ENCODE measurements at places on chromosomes 1 and 21. TPM values are rescaled to one million over a fixed set of nuclear protein-coding genes. Genes with fewer than 3 reads are reported as not detected.
A peak's percentile ranks its signal among the peaks of the same experiment; 100 is the strongest.

SELENBP1 gene
- total RNA-seq = not detected

MAGI3 gene
- total RNA-seq = 3.1 TPM

CYP2J2 gene
- 0.83 TPM for total RNA-seq

CELA2B gene
- not detected for total RNA-seq

PRKAA2 gene
- not detected for total RNA-seq

AADACL3 gene
- not detected for total RNA-seq

ADAM30 gene
- not detected for total RNA-seq

TAS1R2 gene
- total RNA-seq = not detected

GRCh38 chr1:177065430-177065829 lies 99.1 kb downstream of the ASTN1 start:
- no peaks in the 10 kb centered on the region for H3K27me3 ChIP-seq
- no peaks in the 10 kb centered on the region for H3K4me1 ChIP-seq
- no peak overlapping the region for H3K4me3 ChIP-seq
- DNase-seq = no peak
- H3K36me3 ChIP-seq = no peaks in the 10 kb centered on the region
- H3K27ac ChIP-seq = no peak overlapping the region

- H3K27ac ChIP-seq = no peak overlapping the region
- no peaks in the 10 kb centered on the region for H3K36me3 ChIP-seq
- peaks cover 1% of the 10 kb centered on the region for H3K27me3 ChIP-seq
These were observed 53.0 kb upstream of the ADORA3 start for GRCh38 chr1:111556325-111557037.

DNA sequence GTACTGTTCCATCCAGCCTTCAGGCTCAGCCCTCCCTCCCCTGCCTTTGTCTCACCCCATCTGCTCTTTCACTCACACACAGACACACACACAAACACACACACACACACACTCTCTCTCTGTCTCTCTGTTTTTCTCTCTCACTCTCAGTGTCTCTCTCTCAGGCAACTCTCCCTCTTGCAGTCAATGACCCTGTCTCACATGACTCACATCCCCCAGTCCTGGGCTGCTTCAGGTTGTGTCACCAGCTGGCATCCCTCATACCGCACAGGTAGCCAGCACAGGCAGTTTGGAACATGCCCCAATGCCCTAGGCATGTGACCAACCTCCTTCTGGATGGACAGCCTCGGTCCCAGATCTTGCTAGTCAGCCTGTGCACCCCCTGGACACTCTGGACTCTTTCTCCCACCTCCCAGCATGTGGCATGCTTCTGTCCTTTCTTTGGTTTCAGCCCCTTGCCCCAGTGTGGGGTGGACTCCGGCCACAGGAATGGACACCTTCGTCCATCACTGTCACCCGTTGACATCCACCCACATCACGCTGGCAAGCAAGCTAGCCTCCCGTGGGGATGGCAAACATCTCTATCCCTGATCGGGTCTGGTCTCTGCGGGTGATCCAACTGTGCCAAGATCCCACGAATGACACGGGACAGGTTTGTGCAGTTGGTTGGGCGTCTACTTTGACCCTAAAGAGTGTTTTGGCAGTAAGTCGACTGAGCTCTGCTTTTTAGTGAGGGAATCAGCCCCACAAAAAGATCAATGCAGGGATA lies 23.4 kb upstream of the FCGR2A start:
- H3K4me3 ChIP-seq = no peak overlapping the region
- no peak overlapping the region for H3K27ac ChIP-seq
- H3K36me3 ChIP-seq = no peaks in the 10 kb centered on the region
- no peaks in the 10 kb centered on the region for H3K4me1 ChIP-seq
- H3K27me3 ChIP-seq = peaks cover 5% of the 10 kb centered on the region

DNA sequence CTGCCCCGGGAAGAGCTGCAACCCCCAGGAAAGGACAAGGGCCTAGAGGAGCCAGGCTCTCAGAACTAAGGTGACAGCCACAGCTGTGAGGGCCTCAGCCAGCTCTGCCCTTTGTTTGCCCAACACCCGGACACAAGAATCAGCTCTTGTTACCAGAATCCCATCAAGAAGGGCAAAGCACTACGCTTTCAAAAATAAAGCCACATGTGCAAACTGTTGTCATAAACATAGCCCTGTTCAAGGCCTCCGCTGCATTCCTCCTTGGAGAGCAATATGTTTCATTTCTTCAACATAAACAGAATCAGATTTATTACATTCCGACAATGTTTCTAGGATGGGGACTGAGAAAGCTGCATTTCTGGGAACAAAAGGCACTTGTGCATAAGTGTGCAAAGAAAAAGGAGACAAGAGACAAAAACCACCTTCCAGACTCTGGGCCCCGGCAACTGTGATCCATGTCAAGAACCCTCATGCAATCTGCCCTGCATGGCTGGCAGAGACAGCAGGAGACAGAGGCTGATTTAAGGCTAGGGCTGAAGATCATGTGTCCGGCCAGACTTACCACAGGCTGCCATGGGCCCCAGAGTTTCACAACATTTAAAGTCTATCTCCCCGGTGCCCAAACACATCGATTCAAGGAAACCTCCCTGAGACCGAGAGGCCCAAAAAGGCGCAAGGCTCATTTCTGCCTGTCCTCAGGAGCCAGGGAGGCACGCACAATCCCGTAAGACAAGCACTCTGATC lies 71.0 kb downstream of the SSBP3 start:
- no peak overlapping the region for H3K4me3 ChIP-seq
- H3K27ac ChIP-seq = no peak overlapping the region
- H3K4me1 ChIP-seq = peaks cover 55% of the 10 kb centered on the region
- no peaks in the 10 kb centered on the region for H3K27me3 ChIP-seq

DNA sequence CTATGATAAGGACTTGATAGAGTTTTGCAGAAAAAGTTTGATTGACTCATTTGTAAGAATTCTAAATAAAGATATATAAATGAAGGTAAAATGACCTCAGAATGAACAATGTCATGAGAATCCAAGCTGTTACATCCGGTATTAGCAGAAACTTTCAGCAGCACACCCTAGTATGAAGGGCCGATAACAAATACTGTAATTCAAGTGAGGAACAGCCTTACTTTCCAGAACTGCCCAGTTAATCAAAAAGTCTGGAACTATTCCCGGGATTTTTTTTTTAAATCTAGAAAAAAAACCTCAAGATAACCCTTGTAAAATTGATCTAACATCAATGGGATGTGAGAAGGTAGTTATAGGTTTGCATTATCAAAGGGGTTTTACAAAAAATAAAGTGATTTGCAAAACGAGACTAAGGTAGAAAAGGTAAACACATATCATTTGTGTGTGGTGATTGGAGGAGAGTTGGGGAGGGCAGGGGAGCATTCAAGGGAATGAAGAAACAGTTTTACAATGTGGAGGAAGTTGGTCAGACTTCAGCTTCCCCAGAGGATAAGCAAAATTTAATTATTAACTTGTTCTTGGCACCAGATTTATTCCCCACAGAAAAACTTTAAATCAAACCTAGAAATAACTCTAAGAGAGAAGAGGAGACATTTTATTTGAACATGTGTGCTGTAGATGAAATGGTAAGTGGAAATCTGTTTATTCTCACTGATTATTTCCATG lies 75.9 kb upstream of the VCAM1 start:
- no peaks in the 10 kb centered on the region for H3K36me3 ChIP-seq
- no peak overlapping the region for H3K4me3 ChIP-seq
- H3K27me3 ChIP-seq = peaks cover 4% of the 10 kb centered on the region
- no peak overlapping the region for H3K27ac ChIP-seq

GRCh38 chr21:41765973-41766882 lies 624 bp downstream of the RIPK4 start:
- peak overlapping the region; percentile 69 for H3K4me3 ChIP-seq
- peaks cover 26% of the 10 kb centered on the region for H3K4me1 ChIP-seq
- no peak for DNase-seq
- no peak overlapping the region for H3K27ac ChIP-seq

DNA sequence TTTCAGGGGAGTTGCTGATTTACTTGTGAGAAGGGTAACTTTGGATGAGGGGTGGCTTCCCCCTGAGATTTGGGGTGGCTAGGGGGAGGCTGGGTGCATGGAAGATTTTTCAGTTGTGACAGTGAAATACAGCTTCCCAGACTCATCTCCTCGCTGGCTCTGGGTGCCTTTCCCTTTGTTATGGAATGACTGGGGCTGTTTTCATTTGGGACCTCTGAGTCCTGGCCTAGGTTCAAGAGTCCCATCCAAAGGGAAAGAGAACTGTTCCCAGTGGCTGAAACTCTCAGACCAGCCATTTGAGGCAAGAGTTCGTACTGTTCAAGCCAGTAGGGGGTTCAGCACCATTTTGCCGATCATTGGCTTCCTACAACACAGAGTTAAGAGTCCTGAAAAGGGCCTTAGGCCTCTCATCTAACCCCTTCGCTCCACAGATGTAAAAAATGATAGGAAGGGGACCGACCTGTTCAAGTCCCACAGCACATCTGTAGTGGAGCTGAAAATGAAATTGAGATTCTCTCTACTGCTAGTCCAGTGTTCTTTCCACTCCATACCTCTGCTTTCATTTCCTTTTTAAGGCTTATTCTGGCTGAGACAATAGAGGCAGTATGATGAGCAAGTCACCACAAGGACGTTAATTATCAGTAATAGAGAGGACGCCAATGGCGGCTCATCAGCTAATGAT lies 958 bp downstream of the DDR2 start:
- no peaks in the 10 kb centered on the region for H3K36me3 ChIP-seq
- DNase-seq = no peak
- H3K4me1 ChIP-seq = peaks cover 2% of the 10 kb centered on the region
- no peak overlapping the region for H3K4me3 ChIP-seq
- H3K27me3 ChIP-seq = no peaks in the 10 kb centered on the region

DNA sequence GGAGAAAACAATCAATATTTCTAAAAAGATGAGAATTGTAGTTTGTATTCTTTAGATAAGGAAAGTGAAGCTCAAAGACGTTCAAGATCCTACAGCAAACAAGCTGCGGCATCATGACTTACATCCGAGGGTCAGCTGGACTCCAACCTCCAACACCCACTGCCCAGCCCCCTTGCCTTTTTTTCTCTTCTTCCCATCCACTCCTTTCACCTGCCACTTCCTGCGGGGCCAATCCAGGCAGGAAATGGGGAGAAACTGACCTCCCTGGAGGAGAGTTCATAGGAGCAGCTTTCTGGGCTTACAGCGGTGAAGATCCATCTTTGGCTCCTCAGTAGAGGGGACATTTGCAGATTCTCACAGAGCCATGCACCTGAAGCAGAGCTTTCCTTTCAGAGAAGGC lies 361.5 kb downstream of the PTPRU start:
- no peak overlapping the region for H3K4me3 ChIP-seq
- H3K27me3 ChIP-seq = peaks cover 4% of the 10 kb centered on the region
- no peaks in the 10 kb centered on the region for H3K36me3 ChIP-seq
- no peak for DNase-seq
- H3K27ac ChIP-seq = no peak overlapping the region
- H3K4me1 ChIP-seq = no peaks in the 10 kb centered on the region

- H3K4me3 ChIP-seq = no peak overlapping the region
- H3K36me3 ChIP-seq = peaks cover 14% of the 10 kb centered on the region
- H3K4me1 ChIP-seq = peaks cover 7% of the 10 kb centered on the region
- DNase-seq = no peak
- peak overlapping the region; percentile 63 for H3K27ac ChIP-seq
These were observed 26.3 kb downstream of the STK40 start for GRCh38 chr1:36359383-36359782.

DNA sequence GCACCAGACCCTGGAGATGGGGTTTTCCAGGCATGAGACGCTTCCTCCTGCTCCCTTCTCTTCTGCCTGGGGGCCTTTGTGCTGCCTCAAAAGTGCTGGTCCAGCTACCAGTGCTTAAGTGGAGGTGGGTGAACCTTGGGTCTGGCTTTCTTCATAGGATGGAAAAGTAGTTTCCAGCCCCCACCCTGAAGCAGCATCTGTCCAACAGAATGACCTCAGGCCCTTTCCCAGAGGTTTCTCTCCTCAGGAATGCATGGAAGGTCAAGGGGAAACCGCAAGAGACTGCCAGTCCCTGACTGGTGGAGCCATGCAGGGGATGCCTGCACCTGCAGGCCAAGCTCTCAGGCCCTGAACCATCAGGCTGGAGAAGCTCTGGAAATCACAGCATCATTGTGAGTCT lies 63.8 kb downstream of the HMGB4 start:
- no peaks in the 10 kb centered on the region for H3K4me1 ChIP-seq
- no peak for DNase-seq
- H3K27me3 ChIP-seq = peaks cover 7% of the 10 kb centered on the region
- no peak overlapping the region for H3K27ac ChIP-seq

- DNase-seq = no peak
- H3K4me3 ChIP-seq = no peak overlapping the region
- H3K27me3 ChIP-seq = no peaks in the 10 kb centered on the region
- H3K36me3 ChIP-seq = peaks cover 8% of the 10 kb centered on the region
These were observed 72.5 kb downstream of the ANGPTL1 start for GRCh38 chr1:178798232-178798861.

GRCh38 chr1:156612666-156613065 lies 6.5 kb upstream of the HAPLN2 start:
- no peak for DNase-seq
- H3K4me1 ChIP-seq = peaks cover 8% of the 10 kb centered on the region
- peaks cover 9% of the 10 kb centered on the region for H3K27me3 ChIP-seq
- H3K4me3 ChIP-seq = no peak overlapping the region
- no peak overlapping the region for H3K27ac ChIP-seq
- H3K36me3 ChIP-seq = no peaks in the 10 kb centered on the region

DNA sequence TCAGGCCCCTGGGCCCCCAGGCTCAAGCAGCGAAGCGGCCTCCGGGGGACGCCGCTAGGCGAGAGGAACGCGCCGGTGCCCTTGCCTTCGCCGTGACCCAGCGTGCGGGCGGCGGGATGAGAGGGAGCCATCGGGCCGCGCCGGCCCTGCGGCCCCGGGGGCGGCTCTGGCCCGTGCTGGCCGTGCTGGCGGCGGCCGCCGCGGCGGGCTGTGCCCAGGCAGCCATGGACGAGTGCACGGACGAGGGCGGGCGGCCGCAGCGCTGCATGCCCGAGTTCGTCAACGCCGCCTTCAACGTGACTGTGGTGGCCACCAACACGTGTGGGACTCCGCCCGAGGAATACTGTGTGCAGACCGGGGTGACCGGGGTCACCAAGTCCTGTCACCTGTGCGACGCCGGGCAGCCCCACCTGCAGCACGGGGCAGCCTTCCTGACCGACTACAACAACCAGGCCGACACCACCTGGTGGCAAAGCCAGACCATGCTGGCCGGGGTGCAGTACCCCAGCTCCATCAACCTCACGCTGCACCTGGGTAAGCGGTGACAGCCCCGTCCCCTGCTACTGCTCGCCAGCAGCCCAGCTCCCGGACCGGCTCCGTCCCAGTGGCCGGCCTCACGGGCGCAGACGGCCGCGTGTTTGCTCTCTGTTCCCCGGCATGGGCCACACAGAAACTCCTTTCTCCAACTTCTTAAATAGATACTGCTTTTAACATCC lies 539 bp downstream of the LAMC1 start:
- peaks cover 65% of the 10 kb centered on the region for H3K27me3 ChIP-seq
- peak overlapping the region; percentile 70 for H3K4me3 ChIP-seq
- H3K4me1 ChIP-seq = peaks cover 18% of the 10 kb centered on the region
- no peaks in the 10 kb centered on the region for H3K36me3 ChIP-seq
- H3K27ac ChIP-seq = no peak overlapping the region

DNA sequence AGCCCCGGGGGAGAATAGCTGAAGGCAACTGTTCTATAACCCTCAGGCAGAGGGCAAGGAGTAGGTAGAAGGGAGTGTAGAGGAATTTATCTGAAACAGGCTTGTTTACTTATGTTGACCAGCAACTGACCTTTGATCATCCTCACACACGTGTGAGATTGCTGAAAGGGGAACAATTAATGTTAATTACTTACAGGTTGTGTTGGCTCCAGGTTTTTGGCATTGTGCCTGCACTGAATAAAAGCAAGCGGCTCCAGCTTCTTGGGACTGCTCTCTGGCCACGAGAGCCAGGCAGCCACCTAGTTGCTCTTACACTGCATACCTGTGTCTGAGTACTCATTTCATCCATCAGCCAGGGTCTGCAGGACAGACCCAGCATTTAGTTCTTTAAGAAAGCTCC lies 41.3 kb upstream of the ARHGEF10L start:
- no peak overlapping the region for H3K27ac ChIP-seq
- no peak overlapping the region for H3K4me3 ChIP-seq
- peaks cover 10% of the 10 kb centered on the region for H3K27me3 ChIP-seq
- no peaks in the 10 kb centered on the region for H3K36me3 ChIP-seq
- DNase-seq = no peak
- H3K4me1 ChIP-seq = peaks cover 3% of the 10 kb centered on the region

Data from activated CD8-positive, alpha-beta T cell treated with anti-CD3 and anti-CD28 coated beads for 36 hours (primary cell).